ENCODE measurements at places on chromosomes 2 and 18.

GRCh38 chr18:31506024-31506742 is 8.2 kb downstream of the DSG2 start:
- DNase-seq: no peak

- no peak for DNase-seq
These were observed 104.8 kb downstream of the TANC1 start for GRCh38 chr2:159073256-159073655.

- DNase-seq: no peak
These were observed 137.7 kb downstream of the TANC1 start for GRCh38 chr2:159106109-159106508.

- no peak for DNase-seq
These were observed 259.2 kb downstream of the NDUFA10 start for GRCh38 chr2:239765911-239766310.

GRCh38 chr18:21191596-21192307 is 50.3 kb upstream of the GREB1L start:
- no peak for DNase-seq
